ENCODE measurements at places on chromosomes 3 and 15. TPM values are rescaled to one million over a fixed set of nuclear protein-coding genes. Genes with fewer than 3 reads are reported as not detected.

Gene SPTSSB
- total RNA-seq, result not detected

GRCh38 chr15:81819924-81820635, 225.7 kb downstream of the MEX3B start:
- no peak for DNase-seq

Gene NR1I2
- total RNA-seq, result not detected

Gene TPRG1
- total RNA-seq, result 0.53 TPM

Data from glomerular endothelial cell (primary cell).